ENCODE measurements at places on chromosomes 1 and 21.

DNA sequence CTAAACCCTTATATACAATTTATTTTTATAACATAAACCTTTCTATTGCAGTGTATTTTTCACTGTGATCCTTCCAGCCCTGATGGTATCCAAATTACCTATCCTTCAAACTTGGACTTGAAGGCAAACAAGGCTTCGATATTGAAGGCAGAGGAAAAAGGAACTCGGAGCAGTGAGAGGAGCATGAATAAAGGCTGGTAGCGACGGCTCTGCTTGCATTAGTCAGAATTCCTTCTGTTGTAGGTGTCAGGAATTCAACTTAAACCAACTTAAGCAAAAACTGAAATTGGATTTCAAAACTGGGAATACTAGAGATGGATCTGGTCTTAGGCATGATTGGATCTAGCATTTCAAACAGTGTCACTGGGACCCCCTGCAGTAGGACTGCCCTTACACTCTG lies 17.8 kb upstream of the SSX2IP start:
- no peak for DNase-seq

GRCh38 chr1:7570311-7570710 lies 200.8 kb upstream of the VAMP3 start:
- DNase-seq, result no peak

DNA sequence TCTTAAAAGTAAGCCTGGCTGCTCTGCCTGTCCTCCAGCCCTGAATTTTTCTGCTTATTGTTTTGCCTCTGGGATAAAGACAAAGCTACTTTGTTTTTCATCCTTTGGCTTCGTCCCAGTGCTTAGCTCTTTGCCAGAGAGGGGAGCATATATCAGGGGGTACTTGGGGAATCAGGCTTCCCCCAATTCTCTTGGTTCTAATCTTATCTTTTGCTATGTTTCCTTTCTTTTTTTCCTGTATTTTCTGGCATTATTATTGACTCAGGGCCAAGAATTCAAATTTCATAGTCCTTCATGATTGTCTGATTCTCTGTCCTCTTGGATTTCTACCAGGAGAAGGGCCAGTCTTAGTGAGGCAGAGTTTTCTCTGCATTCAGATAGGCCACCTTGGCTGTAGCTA lies 51.2 kb downstream of the GIPC2 start:
- DNase-seq, result no peak

DNA sequence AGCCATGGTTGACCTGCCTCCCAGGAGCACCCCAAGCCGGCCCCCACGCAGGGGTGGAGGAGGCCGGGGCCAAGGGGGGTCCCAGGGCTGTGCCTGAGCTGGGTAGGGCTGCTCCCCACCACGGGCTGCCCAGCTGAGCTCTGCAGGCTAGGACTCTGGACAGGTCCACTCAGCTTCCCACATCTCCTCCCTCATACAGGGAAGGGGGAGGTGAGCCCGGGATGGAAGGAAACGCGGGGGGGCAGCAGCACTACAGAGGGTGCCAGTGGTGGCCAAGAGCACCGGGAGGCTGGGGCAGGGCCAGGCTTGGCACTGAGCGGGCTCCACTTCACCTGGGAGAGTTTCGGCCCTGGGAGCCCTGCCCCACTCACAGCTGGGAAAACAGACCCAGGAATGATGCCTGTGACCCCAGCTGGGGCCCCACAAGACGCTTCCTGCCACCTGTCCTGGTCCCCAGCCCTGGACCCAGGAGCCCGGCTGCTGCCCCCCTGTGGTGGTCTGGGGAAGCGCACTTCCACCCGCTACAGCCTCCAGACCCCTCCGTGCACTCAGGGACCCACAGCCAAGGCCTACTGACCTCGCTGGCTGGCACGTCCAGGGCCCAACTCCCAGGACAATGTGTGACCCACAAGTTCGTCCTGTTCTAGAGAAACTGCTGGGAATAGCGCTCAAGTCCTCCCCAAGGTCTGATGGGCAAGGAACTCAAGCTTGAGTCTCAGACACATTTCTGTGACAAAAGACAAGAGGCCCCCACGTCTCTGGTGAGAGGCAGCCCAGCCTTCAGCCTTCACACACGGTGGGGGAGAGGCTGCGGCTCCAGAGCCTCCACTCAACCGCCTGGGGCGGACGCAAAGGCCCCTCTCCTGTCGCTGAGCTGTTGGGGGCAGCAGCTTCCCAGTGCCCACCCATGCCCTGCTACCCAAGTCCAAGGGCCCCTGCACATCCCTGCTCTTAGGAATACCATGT lies 3.0 kb downstream of the AURKAIP1 start:
- DNase-seq, result peak; percentile 58

- no peak for DNase-seq
Measured at GRCh38 chr1:27569088-27569460, 34.9 kb downstream of the AHDC1 start.

- no peak for DNase-seq
Measured at GRCh38 chr1:70084314-70084915, 121.0 kb downstream of the LRRC40 start.

DNA sequence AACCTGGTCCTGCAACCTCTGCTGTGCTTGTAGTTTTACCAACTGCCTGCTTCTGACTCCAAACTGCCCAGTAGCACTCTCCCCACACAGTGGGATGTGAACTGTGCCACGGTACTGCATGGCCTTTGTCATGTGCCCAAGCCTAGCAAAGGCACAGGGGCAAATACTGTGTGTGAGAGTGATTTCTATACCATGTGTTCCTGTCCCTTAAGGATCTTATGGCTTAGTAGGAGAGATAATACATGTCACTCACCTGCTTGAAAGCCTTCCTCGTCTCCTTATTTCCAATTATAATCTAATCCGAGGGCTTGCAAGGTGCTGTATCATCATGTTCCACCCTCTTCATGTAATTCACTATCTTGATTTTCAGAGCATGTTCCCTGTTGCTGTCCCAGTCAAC lies 51.3 kb downstream of the UBE4B start:
- DNase-seq, result no peak

GRCh38 chr1:110425612-110426152 lies 18.2 kb upstream of the LAMTOR5 start:
- DNase-seq, result no peak

DNA sequence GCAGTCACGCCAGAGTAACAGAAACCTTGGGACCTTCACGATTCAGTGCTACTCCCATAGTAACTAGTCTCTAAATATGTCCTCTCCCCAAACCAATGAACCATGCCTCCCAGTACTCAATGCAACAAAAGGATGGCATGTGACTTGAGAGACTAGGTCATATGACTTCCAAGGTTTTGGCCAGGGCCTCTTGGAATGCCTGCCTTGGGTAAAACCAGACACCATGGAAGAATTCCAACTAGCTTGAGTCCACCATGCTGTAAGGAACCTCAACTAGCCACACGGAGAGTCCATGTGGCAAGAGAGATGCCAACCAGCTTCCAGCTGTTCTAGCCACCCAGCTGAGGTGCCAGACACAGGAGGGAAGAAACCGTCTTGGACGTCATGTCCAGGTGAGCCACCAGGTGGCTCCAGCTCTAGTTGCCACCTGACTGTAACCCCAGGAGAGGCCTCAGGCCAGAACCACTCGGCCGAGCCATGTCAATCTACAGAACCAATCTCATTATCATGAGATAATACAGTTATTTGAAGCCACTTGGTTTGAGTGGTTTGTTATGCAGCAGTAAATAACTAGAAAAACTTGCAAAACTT lies 115.0 kb downstream of the SYF2 start:
- DNase-seq, result no peak

Data from T follicular helper cell (primary cell).